ENCODE measurements at places on chromosomes 16 and 17.

DNA sequence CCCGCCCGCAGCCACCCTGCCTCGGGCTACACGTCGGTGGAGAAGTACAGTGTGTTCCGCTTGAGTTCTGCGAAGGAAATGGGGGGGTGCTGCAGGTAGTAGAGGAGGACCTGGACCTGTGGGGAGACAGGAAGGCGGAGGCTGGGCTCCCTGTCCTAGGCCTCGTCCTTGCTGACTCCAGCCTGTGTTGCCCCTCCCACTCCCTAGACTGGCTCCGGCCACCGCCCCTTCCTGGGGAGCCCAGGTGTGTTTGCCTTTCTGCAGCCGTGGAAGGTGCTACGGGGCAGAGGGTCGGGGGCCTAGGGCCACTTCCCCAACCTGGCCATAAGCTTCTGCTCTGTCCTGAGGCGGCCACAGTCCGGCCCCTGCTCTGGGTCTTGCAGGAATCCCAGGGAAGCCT is 9.1 kb downstream of the TIMM22 start:
- no peak for DNase-seq

DNA sequence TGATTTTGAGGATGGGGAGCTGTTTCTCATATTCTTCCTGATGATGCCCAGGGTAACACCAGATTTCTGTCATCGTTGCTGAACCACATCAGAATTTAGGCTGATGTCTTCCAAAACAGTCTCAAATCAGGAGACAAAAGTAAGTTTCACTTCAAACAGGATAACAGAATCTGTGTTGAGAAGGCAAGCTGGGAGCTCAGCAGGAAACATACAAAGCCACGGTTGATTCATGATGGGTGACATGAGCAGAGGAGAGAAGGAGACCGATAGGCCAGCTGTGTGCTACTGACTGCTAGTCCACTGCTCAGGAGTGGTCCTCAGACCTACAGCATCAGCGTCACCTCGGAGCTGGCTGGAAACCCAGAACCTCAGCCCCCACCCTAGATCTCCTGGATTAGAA is 62.9 kb upstream of the RCVRN start:
- no peak for DNase-seq

DNA sequence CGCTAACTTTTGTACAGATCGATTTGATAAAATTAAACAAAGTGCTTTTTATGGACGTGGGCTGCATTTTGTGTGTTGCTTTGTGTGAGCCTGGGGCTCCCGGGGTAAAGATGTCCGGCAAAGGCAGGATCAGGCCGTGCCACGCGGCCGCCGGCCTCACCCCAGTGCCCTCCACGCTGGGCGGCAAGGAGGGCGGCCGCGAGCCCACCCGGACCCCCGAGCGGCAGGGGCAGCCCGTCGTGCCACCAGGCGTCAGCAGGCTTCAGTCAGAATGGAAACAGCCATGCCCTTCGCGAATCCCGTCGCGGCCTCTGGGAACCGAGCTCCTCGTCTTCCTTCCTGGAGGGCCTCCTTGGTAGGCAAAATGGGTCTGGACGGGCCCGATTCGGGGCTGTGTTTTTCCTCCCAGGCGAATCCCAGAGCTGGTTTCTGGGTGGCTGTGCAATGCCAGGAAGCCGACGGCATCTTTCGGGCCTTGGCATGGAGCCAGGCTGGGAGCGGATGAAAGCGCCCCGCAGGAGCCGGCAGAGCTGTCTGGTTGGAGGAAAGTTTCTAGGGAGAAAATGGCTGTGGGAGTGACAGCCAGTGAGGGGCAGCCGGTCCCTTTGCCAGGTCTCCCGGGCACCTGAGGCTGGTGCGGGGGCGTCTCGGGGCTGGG is 5.5 kb downstream of the SOX8 start:
- DNase-seq: no peak

- DNase-seq: no peak
Observed at GRCh38 chr16:87410968-87411367, 18.8 kb downstream of the MAP1LC3B start.

- no peak for DNase-seq
Observed at GRCh38 chr17:32529604-32530003, 42.8 kb downstream of the CDK5R1 start.

GRCh38 chr16:19330841-19331397 is 45.4 kb downstream of the CLEC19A start:
- no peak for DNase-seq

DNA sequence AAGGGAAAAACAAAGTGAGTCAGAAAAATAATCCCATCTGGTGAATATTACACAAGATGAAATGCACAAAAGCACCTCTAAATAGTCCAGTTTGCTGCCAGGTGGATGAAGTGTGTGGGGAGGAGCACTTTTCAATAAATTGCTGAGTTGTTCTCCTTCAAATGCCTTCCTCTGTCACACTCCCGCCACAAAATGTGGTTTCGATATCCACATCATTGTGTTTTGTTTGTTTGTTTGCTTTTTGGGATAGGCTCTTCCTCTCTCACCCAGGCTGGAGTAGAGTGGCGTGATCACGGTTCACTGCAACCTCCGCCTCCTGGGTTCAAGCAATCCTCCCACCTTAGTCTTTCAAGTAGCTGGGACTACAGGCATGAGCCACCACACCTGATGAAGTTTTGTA is 24.6 kb upstream of the SHISA9 start:
- DNase-seq: no peak

DNA sequence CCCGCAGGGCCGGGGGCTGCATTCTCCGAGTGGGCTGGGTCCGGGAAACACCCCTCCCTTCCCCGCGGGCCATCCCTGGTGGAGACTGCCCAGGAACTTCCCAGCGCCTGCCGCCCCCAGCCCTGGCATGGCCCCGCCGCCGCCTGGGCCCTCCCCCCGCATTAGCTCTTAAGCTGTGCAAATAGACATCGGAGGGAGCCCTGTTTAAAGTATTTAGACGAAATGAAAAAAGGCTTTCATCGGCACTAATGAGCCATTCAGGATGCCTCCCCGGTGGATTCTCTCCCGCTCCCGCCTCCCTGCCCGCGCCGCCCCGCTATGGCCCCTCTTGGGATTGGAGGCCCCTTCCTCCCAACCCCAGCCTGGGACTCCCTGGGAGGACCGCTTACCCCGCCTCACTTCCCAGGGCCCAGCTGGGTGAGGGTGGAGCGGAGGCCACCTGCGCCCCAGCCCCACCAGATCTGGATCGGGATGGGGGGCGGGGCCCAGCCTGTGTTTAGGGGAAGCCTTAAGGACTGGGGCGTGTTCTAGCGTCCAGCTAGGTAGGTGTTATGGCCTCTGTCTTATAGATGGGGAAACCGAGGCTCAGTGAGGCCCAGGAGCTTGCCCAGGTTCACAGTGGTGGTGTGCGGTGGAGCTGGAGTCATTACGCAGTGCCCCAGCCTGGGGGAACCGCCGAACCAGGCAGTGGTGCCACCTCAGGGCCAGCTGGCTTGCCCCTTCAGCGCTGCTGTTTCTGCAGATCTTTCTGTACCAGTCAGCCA is 19.7 kb downstream of the SEZ6 start:
- no peak for DNase-seq

- DNase-seq: no peak
Observed at GRCh38 chr16:68640972-68641371, 4.1 kb upstream of the CDH3 start.

DNA sequence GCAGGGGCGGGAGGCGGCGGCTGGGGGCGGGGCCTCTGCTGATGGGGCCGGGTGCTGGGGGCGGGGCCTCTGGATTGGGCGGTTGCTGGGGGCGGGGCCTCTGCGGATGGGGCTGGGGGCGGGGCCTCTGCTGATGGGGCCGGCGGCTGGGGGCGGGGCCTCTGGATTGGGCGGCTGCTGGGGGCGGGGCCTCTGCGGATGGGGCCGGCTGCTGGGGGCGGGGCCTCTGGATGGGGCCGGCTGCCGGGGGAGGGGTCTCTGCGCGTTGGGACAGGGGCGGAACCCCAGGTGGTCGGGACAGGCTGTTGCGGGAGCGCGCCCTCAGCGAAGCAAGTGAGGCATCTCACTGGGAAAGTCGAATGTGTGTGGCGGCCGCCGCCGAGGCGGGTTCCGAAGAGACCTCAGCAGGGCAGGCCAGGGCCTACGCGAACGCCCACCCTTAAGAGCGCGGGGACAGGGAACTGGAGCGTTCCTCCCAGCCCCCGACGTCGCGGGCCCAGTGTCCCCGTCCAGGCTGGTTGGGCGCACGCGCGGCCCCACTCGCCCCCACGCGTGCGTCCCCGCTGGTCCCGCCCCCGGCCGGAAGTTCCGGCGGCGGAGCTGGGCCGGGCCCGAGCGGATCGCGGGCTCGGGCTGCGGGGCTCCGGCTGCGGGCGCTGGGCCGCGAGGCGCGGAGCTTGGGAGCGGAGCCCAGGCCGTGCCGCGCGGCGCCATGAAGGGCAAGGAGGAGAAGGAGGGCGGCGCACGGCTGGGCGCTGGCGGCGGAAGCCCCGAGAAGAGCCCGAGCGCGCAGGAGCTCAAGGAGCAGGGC is at the start of gene STUB1:
Gene STUB1 (plus strand): TSS at position 597 of the 811 bp plus-strand sequence. CDS start 116 bp downstream, at position 713.
- peak; percentile 88 for DNase-seq

DNA sequence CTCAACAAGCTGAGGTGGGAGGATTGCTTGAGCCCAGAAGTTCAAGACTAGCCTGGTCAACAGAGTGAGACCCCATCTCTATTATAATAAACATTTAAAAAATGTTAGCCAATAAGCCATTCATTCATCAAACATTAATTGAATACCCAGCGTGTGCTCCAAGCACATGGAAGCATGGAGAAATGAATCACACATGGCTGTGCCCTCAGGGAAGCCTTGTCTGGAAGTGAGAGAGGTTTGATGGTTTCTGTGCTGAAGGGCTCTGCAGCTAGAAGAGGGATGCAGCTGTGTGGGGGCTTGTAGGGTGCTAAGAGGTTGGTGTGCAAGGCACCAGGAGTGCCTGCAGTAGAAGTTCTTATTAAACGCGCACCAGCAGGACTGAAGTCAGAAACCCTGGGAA is 11.2 kb downstream of the CYB5D2 start:
- no peak for DNase-seq

DNA sequence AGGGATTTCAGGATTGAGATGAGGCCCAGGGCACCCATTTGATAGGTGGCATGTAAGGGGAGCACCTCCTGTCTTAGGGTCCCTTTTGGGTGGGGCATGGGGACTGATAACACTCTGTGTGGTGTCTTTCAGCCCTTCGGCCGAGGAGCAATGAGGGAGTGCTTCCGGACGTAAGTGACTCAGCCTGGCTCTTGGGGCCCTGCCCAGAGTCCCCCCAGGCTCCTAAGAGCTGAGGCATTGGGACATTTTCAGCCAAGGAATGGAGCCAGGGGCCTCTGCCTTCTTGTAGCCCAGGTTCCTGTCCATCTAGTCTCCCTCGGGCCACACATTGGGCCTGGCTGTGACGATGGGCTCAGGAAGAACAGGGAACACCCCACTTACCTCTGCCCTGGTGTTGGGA is 44.4 kb downstream of the EEF2K start:
- no peak for DNase-seq

DNA sequence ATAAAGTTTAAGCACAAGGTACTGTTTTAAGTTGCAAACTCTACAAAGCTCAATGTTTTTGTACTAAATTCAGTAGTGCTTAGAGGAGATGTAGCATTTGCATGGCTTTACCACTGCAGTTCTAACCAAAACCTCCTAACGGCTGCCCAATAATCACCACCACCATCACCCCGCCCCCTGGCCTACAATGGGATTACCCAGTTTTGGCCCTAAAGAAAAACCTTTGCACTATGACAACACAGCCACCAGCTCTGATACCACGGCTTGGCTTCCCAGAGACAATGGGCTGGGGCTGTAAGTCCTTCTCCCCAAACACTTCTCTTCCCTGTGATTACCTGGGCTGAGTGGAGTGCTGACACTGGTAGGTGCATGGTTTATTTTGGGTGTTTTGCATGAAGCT is 58.4 kb upstream of the MTMR4 start:
- DNase-seq: no peak

DNA sequence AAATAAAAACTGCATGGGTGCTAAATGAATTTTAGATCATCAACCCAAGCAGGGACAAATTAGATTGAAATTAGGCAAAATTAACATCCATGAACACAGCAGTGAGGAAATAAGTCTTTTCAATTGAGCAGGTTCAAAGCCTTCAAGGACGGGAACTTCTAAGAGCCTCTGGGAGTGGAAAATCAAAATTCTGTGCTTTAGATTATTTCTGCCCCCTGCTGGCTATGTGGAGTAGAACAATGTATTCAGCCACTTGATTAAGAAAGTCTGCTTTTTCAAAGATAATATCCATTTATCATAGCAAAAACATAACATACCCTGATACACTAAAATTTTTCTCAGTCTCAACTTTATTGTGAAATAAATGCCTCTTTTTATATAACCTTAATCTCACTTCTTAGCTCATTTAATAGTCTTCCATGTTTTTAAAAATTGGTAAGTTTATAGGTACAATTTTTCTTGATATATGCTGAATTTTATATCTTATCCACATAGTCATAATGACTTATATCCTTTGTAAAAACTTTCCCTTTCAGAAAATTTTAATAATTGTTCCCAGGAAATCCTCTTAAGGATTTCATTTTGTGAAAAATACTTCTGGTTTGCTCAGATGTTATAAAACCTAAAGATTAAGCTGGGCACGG is 28.1 kb upstream of the NOL11 start:
- DNase-seq: peak; percentile 21

- DNase-seq: no peak
Observed at GRCh38 chr16:81547194-81547938, 102.8 kb downstream of the CMIP start.

GRCh38 chr17:71192848-71193247 is 928.0 kb upstream of the SOX9 start:
- no peak for DNase-seq

Measured in activated naive CD4-positive, alpha-beta T cell treated with Interleukin-2 at 50 U/mL for 16 hours (primary cell).